ENCODE measurements at places on chromosomes 13 and 19.

- no peak for DNase-seq
Measured at GRCh38 chr19:15643387-15643786, 2.7 kb downstream of the CYP4F3 start.

- DNase-seq, result no peak
Measured at GRCh38 chr19:556611-557382, 12.9 kb downstream of the GZMM start.

- DNase-seq, result peak; percentile 16
Measured at GRCh38 chr13:23087880-23088279, 92.9 kb upstream of the SGCG start.

GRCh38 chr19:43452582-43452981, 12.8 kb downstream of the LYPD3 start:
- no peak for DNase-seq

- peak; percentile 26 for DNase-seq
Measured at GRCh38 chr13:91572439-91572838, 174.0 kb downstream of the GPC5 start.

GRCh38 chr13:60410299-60410698, 13.3 kb downstream of the TDRD3 start:
- no peak for DNase-seq

DNA sequence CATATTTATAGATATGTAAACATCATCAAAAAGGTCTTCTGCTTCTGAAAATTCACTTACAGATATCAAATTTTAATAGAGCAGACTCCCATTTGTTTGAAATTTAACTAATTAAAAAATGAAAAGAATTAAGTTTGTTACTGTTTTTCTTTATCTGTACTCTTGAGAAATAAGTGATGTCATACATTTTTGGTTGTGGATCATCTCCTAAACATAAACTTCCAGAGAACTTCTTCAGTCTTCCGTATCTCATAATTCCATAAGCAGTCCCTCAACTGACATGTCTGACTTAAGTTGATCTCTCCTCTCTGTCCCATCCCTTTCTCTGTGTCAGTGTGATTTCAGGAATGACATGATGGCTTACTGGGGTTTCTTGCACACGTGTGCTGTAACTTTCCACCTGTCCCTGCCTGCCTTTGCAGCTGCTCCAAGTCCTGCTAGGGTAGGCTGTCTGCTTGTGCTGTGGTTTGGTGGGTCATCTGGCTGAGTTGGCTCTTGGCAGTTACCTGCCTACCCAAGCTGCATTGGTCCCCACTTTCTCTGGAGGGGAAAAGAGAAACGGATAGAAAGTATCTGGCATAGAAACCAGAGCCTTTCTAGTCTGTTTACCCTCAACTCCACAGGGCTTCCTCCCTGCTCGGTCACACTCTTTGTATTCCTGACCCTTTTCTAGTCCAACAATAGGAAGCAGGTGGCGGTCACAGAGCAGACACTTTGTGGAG, 127.1 kb downstream of the GGACT start:
- peak; percentile 18 for DNase-seq

DNA sequence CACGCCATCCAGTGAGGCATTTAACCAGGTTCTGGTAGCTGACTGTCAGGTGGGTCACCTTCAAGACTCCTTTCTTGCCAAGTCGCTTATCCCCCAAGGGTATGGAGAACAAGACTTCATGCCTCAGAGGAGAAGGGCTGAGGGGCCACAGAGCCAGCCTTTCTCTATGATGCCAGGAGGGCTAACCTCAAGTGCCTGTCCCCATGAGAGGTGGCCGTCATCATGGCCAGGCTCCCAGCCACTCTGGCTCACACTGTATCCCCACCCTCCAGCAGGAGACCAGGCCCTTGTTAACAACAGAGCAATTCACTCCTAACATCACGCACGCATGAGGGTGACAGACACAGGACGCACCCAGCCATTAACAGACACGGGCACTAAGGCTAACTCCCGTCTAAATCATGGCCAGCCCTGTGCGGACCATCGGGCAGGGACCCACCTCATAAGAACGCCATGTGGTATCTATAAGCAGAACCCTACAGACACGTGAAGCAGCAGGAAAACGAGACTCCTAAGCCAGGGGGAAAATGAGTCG, 38.6 kb upstream of the ISYNA1 start:
- no peak for DNase-seq
